ENCODE measurements at places on chromosomes 13 and 19.

DNA sequence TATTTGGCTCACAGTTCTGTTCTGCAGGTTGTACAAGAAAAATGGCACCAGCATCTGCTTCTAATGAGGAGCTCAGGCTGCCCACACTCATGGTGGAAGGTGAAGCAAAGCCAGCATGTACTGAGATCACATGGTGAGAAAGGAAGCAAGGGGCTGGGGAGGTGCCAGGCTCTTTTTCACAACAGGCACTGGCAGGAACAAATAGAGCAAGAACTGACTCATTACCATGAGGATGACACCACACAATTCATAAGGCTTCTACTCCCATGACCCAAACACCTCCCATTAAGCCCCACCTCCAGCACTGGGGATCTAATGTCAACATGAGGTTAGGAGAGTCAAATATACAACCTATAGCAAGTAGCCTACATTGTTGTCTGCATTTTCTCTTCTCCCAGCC lies 522.6 kb downstream of the RFC3 start:
- no peak for DNase-seq

DNA sequence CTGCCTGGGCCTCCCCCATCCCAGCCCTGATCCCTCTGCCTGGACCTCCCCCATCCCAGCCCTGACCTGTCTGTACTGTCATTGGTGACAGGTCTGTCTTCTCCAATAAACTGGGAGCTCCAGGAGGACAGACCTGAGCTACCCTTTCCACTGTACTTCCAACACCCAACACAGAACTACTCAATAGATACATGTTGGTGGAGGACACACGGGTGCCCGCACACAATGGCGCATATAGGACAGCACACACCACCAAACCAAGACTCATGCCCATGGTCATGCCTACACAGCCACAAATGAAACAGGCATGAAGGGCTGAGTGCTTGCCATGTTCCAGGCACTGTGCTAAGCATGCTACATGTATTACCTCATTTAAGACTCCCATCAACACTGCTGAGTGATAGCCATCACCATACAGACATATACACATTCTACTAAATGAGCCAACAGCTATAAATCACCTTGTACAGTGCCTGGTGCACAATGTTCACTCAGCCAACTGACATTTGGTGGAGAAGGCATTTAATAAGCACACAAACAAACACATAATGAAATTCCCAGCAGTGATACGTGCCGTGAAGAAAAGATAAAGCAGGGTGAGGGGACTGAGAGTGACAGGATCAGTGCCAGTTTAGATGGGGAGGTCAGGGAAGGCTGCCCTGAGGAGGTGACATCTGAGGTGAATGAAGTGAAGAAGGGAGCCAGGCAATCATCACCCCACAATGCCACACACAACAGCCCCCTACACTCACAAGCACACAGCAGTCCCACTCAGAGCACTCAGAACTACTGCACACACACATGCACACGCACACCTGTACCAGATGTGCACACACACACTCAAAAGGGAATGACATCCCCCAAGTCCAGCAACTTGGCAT lies 857 bp downstream of the POU2F2 start:
- no peak for DNase-seq

GRCh38 chr19:30629086-30629485 lies 256.9 kb downstream of the ZNF536 start:
- no peak for DNase-seq

- no peak for DNase-seq
Measured at GRCh38 chr13:110503979-110504499, 57.5 kb downstream of the RAB20 start.

GRCh38 chr13:47168066-47168465 lies 271.2 kb upstream of the HTR2A start:
- no peak for DNase-seq

DNA sequence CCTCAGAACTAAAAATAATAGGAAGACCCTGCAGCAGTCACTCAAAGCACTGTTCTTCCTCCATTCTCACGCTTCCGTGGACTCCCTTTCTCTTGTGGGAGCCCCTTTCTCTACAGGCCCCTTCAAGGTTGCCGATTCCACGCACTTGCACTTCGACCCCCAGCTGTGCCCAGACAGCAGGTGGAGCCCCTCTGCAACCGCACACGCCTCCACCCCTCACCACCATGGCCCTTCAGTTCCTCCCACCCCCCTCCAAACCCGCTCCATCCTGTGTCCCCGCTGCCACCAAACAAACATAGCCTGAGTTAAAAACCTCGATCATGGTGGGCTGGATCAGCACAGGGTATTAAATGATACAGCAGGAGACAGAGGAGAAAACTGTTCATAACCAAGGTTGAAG lies 102.6 kb downstream of the STK24 start:
- no peak for DNase-seq

DNA sequence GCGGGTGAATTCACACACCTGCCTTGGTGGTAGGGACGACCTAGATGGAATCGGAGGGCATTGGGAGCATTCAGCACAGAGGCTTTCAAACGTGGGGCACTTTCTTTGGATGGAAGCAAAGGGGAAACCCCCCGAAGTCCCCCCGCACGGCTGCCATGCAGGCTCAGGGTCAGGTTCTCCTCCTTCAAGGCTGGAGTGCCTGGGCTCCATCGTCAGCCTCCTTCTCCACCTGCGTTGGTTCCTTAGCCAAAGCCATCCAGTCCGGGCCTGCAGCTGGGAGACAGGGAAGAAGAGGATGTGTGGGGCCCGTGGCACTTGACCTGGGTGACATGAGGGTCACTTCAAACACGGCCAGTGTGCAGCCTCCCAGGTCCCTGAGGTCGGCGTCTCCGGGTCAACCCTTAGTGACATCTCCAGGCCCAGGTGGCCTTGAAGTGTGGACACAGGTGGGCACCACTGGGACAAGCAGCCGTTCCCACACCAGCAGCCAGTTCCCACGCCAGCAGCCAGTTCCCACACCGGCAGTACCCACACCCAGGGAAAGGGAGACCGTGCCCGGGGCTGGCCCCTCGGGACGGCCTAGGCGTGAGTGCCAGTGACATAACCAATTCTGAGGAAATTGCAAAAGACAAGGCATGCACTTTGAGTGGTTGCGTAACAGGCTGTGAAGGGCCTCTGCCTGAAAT lies 116.0 kb downstream of the SOX1 start:
- DNase-seq, result no peak

GRCh38 chr13:64553411-64554129 lies 2676.6 kb downstream of the PCDH9 start:
- no peak for DNase-seq

DNA sequence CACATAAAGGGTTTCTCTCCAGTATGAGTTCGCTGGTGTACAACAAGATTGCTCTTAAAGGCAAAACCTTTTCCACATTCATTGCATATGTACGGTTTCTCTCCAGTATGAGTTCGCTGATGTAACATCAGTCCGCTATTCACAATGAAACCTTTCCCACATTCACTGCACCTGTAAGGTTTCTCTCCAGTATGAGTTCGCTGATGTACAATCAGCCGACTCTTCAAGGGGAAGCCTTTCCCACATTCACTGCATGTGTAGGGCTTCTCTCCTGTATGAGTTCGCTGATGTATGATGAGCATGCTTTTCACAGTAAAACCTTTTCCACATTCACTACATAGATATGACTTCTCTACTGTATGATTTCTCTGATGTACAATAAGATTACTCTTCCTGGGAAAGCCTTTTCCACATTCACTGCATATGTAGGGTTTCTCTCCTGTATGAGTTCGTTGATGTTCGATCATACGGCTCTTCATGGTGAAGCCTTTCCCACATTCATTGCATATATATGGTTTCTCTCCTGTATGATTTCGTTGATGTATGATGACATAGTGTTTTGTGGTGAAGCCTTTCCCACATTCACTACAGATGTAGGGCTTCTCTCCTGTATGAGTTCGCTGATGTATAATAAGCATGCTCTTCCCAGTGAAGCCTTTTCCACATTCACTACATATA lies 6.0 kb upstream of the ZNF614 start:
- no peak for DNase-seq

GRCh38 chr13:79541426-79542049 lies 60.6 kb downstream of the NDFIP2 start:
- DNase-seq, result no peak

GRCh38 chr19:3518255-3518654 lies 12.1 kb downstream of the FZR1 start:
- DNase-seq, result no peak

GRCh38 chr13:43005460-43006236 lies 13.6 kb upstream of the EPSTI1 start:
- no peak for DNase-seq

DNA sequence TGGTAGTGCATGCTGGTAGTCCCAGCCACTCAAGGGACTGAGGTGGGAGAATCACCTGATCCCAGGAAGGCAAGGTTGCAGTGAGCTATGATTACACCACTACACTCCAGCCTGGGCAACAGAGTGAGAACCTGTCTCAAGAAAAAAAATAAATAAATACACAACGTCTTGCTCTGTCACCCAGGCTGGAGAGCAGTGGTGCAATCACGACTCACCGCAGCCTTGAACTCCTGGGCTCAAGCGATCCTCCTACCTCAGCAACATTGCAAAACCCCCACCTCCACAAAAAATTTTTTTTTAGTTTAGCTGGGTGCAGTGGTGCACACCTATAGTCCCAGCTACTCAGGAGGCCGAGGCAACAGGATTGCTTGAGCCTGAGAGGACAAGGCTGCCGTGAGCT lies 8.8 kb downstream of the TPM4 start:
- DNase-seq, result no peak

Measured in T-helper 22 cell (primary cell).